ENCODE measurements at places on chromosomes 7 and 10.

GRCh38 chr10:132563485-132564248 is 26.1 kb downstream of the INPP5A start:
- no peak for DNase-seq

DNA sequence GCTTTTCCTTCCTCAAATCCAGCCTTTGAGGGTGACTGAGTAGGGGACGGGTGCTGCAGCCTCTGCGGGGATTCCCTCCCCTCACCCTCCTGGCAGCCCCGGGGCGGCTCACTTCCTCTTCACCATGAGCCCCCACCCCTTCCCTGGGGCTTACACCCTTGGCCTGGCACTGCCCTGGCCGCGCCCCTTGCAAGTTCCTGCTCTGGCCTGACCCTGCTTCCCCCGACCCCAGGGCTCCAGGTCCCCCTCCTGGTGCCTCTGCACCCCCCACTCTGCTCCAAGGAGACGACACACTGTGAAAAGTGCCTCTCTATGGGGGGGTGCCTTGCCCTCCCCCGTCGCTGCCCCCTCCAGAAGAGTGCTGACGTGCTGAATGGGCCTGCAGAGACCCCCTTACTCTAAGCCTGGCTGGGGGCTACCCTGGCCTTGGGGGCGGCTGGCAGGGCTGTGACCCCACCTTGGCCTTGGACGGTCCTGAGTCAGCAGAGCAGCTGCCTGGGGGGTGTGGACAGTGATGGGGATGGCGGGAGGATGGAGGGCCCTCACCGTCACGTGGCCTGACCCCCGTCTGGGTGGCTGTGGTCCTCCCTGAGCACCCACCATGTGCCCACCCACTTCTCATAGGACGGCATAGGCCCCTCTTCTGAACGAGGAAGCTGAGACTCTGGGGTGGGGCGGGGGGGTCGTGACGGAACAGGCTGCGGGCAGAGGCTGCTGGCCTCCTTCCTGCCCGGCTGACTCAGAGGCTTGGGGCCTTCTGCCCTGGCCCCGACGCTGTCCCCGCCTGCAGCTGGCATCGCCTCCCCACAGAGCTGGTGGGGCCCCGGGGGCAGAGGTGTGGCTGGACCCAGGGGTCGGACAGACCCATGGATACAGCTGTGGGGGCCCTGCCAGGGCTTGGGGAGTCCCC is 9.8 kb downstream of the LFNG start:
- DNase-seq: no peak

GRCh38 chr10:46283580-46284285 is 3.1 kb upstream of the ANTXRL start:
- no peak for DNase-seq

DNA sequence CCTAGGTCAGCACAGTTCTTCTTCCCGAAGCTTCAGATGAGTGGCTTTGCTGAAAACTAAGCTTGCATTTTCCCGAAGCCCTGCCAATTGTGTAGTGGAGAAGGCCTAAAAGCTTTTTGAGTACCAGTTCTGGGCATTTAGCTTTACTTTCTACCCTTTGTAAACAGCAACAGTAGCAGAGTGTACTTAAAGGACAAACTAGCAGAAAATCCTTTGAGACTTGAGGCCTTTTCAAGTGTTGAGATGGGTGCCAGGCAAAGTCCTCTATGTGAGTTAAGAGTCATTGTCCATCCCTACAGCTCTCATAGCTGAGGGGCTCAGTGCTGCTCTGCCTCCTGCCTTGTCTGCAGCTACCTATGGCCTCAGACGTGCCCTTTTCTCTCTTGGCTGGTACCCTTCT is 368.2 kb downstream of the CCSER2 start:
- no peak for DNase-seq

DNA sequence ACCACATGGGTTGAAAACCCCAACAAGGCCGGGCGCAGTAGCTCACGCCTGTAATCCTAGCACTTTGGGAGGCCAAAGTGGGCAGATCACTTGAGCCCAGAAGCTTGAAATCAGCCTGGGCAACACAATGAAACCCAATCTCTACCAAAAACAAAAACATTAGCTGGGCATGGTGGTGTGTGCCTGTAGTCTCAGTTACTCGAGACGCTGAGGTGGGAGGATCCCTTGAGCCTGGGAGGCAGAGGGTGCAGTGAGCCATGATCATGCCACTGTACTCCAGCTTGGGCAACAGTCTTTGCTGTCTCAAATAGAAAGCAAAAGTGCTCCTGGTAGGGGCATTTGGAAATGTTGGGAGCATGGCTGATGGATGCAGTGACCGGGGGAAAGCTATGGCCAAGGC is 209.6 kb upstream of the PLXNA4 start:
- no peak for DNase-seq

GRCh38 chr10:91090761-91091529 is 129.5 kb upstream of the PCGF5 start:
- peak; percentile 6 for DNase-seq

GRCh38 chr7:98681951-98682350 is 64.9 kb downstream of the NPTX2 start:
- no peak for DNase-seq

DNA sequence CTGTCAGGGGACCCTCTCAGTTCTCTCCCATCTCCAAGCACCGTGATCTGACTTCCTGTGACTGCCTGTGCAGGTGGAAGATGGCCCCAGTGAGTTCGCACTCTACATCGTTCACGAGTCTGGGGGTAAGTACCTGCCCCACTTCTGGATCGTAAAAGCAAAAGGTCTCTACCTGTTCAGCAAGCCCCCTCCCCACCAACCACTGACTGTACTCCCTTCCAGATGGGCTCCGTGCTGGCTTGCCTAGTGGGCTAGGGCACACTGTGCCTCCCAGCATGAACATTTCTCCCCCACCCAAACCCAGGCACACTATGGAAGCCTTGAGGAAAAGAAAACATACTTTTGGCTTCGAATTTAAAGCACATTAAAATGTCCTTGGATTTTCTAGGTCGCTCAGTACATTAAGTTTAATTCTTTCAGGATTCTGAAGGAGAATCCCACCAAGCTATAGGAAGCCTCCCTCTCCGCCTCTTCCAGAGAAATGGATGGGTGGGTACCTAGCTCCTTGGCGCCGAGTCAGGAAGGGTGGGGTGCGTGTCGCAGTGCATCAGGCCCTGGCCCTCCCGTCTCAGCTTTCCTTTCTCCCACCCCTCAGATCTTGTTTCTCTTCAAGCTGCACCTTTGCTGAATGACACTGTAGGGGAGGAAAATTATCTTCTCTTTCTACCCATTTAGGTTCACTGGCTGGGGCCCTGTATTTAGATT is 11.0 kb upstream of the ZNF22 start:
- DNase-seq: no peak
